ENCODE measurements at places on chromosomes 3 and 15. TPM values are rescaled to one million over a fixed set of nuclear protein-coding genes. Genes with fewer than 3 reads are reported as not detected.

Gene REC114
- not detected for total RNA-seq

Gene GOLGA6L24
- total RNA-seq = not detected

GRCh38 chr3:7740458-7740857, 761.2 kb upstream of the LMCD1 start:
- no peaks in the 10 kb centered on the region for H3K27me3 ChIP-seq
- DNase-seq = no peak
- no peaks in the 10 kb centered on the region for H3K4me1 ChIP-seq
- no peaks in the 10 kb centered on the region for H3K36me3 ChIP-seq

DNA sequence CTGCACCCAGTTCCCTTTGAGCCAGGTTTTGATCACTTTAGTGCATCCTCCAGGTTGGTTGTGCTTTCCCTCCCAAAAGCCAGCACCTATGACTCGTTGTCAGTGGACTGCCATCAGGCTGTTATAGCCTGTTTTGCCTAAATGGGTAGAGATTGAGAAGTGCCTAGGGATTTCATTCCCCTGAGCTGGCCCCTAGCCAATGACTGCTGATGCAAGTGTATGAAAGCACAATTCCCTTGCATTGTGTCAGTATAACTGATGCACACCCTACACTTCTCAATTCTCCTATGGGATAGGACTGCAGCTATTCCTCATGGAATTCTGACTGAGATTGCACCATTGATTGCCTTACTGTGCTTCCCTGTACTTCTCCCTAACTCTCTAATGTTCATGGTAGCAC, 102.1 kb upstream of the ARPP21 start:
- no peaks in the 10 kb centered on the region for H3K4me1 ChIP-seq
- DNase-seq = no peak
- H3K4me3 ChIP-seq = no peak overlapping the region
- H3K27me3 ChIP-seq = no peaks in the 10 kb centered on the region
- H3K36me3 ChIP-seq = no peaks in the 10 kb centered on the region

- H3K36me3 ChIP-seq = no peaks in the 10 kb centered on the region
- peaks cover 4% of the 10 kb centered on the region for H3K4me1 ChIP-seq
- peak overlapping the region; percentile 33 for H3K27ac ChIP-seq
These were observed 62.1 kb downstream of the PLXNA1 start for GRCh38 chr3:127044996-127045395.

GRCh38 chr3:129106866-129107565, 14.6 kb downstream of the RAB43 start:
- H3K36me3 ChIP-seq = no peaks in the 10 kb centered on the region
- H3K27ac ChIP-seq = peak overlapping the region; percentile 2
- H3K4me1 ChIP-seq = peaks cover 19% of the 10 kb centered on the region
- H3K27me3 ChIP-seq = no peaks in the 10 kb centered on the region

DNA sequence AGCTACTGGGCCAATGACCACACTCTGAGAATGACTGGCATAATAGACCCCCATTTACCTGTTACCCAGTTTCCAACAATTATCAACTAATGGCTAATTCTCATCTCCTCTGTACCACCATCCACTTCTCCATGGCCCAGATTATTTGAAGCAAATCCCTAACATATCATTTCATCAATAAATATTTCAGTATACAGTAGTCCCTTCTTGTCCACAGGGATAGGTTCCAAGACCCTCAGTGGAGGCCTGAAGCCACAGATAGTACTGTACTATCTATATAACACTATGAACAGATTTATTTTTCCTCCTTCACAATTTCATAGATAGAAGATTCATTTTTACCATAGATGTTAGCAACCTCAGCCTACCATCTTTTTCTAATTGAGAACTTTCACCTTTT, 68.3 kb downstream of the IFT80 start:
- no peaks in the 10 kb centered on the region for H3K36me3 ChIP-seq
- no peak for DNase-seq
- H3K27me3 ChIP-seq = no peaks in the 10 kb centered on the region
- no peaks in the 10 kb centered on the region for H3K4me1 ChIP-seq

DNA sequence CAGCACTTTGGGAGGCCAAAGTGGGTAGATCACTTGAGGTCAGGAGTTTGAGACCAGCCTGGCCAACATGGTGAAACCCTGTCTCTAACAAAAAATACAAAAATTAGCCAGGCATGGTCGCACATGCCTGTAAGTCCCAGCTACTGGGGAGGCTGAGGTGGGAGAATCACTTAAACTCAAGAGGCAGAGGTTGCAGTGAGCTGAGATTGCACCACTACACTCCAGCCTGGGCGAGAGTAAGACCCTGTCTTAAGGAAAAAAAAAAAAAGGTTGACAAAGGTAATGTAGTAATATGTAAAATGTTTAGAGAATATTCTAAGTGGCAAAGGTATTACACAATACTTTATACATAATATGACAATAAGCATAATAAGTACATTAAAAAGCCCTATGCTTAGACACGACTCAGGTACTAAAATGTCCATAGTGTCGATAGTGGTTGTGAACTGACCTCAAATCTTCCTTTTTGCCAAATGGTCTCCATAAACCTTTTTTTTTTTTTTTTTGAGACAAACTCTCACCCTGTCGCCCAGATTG, 16.5 kb downstream of the RPN1 start:
- peaks cover 22% of the 10 kb centered on the region for H3K36me3 ChIP-seq
- no peak for DNase-seq
- no peak overlapping the region for H3K27ac ChIP-seq

Measured in lung (tissue), 17 donors.